Activated CD4-positive, alpha-beta T cell treated with anti-CD3 and anti-CD28 coated beads for 36 hours (primary cell): ENCODE measurements at places on chromosomes 1 and 21.

DNA sequence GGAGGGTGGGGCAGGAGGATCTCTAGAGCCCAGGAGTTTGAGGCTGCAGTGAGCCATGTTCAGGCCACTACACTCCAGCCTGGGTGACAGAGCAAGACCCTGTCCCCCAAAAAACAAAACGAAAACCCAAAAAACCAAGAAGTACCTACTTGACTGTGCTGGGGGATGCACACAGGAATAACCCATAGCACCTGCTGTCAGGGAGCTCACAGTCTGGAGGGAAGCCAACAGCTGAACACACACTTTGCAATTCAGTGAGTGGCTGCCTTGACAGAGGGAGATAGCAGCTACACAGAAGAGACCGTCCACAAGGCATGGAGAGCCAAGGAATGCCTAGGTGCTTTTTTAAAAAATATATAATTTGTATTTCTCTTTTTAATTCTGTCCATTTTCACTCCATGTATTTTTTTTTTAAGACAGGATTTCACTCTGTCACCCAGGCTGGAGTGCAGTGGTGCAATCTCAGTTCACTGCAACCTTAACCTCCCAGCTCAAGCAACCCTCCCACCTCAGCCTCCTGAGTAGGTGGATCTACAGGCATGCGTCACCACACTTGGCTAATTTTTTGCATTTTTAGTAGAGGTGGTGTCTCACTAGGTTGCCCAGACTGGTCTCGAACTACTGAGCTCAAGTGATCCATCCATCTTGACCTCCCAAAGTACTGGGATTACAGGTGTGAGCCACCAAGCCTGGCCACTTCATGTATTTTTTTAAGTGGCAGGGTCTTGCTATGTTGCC, 68.7 kb downstream of the NID1 start:
- H3K27ac ChIP-seq: no peak overlapping the region
- H3K36me3 ChIP-seq: no peaks in the 10 kb centered on the region
- no peak overlapping the region for H3K4me3 ChIP-seq
- no peak for DNase-seq
- peaks cover 43% of the 10 kb centered on the region for H3K4me1 ChIP-seq

DNA sequence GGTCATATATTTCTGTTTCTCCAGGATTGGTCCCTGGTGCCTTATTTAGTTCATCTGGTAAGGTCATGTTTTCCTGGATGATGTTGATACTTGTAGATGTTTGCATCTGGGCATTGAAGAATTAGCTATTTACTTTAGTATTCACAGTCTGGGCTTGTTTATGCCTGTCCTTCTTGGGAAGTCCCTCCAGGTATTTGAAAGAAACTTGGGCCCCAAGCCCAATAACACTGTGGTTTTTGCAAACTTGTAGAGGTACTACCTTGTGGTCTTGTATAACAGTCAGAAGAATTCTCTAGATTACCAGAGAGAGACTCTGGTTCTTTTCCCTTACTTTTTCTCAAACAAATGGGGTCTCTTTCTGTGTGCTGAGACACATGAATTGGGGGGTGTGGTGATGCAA, 251.4 kb upstream of the B3GALT2 start:
- DNase-seq: no peak
- no peaks in the 10 kb centered on the region for H3K27me3 ChIP-seq
- H3K4me3 ChIP-seq: no peak overlapping the region
- H3K36me3 ChIP-seq: peaks cover 6% of the 10 kb centered on the region
- H3K27ac ChIP-seq: no peak overlapping the region
- peaks cover 6% of the 10 kb centered on the region for H3K4me1 ChIP-seq

GRCh38 chr1:231938211-231938610, 311.6 kb downstream of the DISC1 start:
- H3K27ac ChIP-seq: no peak overlapping the region
- H3K4me1 ChIP-seq: no peaks in the 10 kb centered on the region
- H3K4me3 ChIP-seq: no peak overlapping the region
- H3K36me3 ChIP-seq: no peaks in the 10 kb centered on the region
- H3K27me3 ChIP-seq: no peaks in the 10 kb centered on the region
- DNase-seq: no peak

GRCh38 chr1:20992322-20993056, 184.2 kb downstream of the EIF4G3 start:
- DNase-seq: no peak
- peak overlapping the region; percentile 84 for H3K27ac ChIP-seq
- H3K27me3 ChIP-seq: no peaks in the 10 kb centered on the region

DNA sequence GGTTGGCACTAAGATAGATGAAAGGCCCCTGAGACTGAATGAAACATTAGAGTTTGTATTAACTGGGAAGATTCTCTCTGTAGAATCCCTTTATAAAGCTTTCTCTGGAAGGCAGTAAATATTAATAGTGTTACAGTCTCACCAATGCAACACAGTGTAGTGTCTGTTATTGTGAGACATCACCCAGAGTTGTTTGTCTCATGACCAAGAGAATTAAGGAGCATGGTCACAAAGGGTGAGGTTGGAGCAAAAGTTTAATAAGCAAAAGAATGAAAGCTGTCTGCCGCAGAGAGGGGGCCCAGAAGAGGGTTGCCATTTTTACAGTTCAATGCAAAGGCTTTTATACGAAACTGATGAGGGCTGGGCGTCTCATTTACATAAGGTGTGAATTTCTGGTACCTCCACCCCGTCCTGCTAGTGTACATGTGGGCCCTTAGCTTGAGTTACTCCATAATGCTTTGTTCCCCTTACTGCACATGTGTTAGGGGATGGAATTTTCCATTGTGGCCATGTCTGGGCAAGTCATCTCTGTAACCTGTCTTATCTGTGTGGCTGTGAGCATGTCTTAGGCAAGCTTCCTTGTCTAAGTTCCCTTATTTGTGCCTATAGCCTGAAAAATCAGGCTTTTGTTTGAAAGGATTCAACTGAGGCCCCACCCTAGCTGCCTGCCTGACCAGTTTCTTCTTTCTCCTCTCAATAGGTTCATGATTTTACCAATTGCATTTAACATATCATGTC, 184.1 kb downstream of the RASAL2 start:
- H3K36me3 ChIP-seq: no peaks in the 10 kb centered on the region
- DNase-seq: no peak
- no peak overlapping the region for H3K27ac ChIP-seq

DNA sequence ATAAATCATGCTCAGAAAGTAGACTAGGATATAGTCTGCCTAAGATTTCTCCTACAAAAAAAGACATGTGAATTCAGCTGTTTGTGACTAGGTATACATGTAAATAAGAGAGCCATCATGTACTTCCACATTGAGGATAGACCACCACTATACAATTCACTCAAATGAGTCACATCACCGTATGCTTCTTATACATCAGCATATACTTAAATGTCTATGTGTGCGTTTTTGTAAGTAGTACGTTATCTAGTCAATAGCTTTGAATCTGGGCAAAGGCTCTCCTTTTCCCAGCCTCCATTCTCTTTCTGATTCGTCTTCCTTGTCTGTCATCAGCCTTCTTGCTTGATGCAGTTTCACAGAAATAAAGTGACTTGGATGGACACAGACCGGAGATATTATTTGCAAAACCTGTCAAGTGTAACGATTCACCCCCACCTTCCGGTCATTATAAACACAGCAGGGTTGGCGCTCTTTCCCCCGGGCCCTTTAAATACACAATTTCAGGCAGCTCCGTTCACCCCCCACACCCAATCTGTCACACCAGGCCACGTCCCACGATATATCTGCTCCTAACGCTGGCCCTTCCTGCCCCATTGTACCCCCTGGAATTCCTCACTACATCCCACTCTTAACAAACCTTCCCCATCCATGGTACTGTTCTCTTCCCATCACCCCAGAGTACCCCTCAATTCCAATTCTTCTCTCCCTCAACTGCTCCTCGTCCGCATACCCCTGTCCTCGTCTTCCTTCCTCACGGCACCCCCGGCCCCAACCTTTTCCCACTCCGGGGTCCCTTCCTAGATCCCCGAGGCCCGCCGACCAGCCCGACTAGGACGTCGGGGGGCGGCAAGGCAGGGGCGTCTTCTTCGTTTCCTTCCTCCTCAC, 636 bp downstream of the VAMP4 start:
- H3K4me1 ChIP-seq: peaks cover 41% of the 10 kb centered on the region
- H3K27ac ChIP-seq: peak overlapping the region; percentile 99
- peaks cover 9% of the 10 kb centered on the region for H3K36me3 ChIP-seq
- H3K27me3 ChIP-seq: no peaks in the 10 kb centered on the region
- peak overlapping the region; percentile 92 for H3K4me3 ChIP-seq
- peak; percentile 71 for DNase-seq

- no peak for DNase-seq
- H3K27me3 ChIP-seq: no peaks in the 10 kb centered on the region
- H3K4me3 ChIP-seq: no peak overlapping the region
- no peaks in the 10 kb centered on the region for H3K4me1 ChIP-seq
- no peak overlapping the region for H3K27ac ChIP-seq
These were observed 60.4 kb downstream of the CNIH3 start for GRCh38 chr1:224676551-224676950.

GRCh38 chr1:116503546-116504307, 67.1 kb downstream of the CD58 start:
- H3K4me3 ChIP-seq: no peak overlapping the region
- H3K4me1 ChIP-seq: peaks cover 56% of the 10 kb centered on the region
- H3K27me3 ChIP-seq: no peaks in the 10 kb centered on the region
- peak overlapping the region; percentile 94 for H3K27ac ChIP-seq
- no peaks in the 10 kb centered on the region for H3K36me3 ChIP-seq

DNA sequence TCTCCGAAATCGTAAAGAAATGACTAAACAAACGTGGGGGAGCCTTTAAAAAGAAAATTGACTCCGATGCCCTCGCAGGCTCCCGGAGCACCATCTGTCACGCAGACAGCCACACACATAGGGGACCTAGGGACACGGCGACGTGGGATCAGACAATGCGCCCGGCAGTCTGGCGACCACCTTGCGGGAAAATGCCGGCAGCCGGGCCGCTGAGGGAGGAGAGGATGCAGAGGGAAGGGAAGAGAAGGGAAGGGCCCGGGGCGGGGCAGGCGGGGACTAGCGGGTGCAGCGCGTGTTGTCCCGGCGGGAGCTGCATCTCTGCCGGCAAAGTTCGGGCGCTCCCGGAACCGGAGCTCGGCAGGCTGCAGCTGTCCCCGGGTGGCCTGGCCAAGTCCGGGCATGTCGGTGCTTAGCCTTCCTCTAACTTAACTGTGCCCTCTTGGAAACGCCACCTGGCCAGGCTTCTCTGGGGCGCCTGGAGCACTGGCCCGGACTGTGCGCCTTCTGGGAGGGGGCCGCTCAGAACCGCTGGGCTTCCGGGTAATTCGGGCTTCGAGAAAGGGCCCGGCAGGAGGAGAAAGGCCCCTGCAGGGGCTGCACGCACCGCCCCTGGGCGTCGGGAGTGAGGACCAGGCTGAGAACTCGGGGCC, 1.8 kb downstream of the NHLH2 start:
- DNase-seq: peak; percentile 22
- H3K4me3 ChIP-seq: peak overlapping the region; percentile 64
- H3K27ac ChIP-seq: peak overlapping the region; percentile 31
- H3K4me1 ChIP-seq: peaks cover 5% of the 10 kb centered on the region
- H3K36me3 ChIP-seq: no peaks in the 10 kb centered on the region

DNA sequence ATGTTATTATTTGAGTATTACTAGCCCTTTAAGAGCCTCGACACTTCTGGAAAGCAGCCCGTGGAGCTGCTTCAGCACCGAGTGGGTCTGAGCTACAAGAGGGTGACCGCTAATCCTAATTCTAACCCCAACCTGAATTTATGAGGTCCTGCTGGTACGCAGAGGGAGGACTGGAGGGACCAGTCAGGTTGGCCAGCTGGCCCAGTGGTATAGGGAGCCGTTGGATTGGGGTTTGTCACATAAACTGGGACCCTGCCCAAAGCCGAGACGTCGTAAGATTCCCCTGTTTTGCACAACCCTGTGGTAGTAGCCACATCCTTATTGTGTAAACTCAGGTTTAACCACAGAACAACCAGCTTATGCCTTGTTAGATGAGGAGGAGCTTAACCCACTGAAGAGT, 60.8 kb upstream of the F3 start:
- H3K4me3 ChIP-seq: no peak overlapping the region
- H3K27me3 ChIP-seq: peaks cover 13% of the 10 kb centered on the region
- peaks cover 2% of the 10 kb centered on the region for H3K4me1 ChIP-seq
- H3K36me3 ChIP-seq: no peaks in the 10 kb centered on the region
- DNase-seq: no peak

GRCh38 chr1:180198196-180198595, 31.9 kb upstream of the LHX4 start:
- no peak overlapping the region for H3K27ac ChIP-seq
- peaks cover 2% of the 10 kb centered on the region for H3K36me3 ChIP-seq
- no peaks in the 10 kb centered on the region for H3K4me1 ChIP-seq
- no peak overlapping the region for H3K4me3 ChIP-seq
- no peak for DNase-seq

DNA sequence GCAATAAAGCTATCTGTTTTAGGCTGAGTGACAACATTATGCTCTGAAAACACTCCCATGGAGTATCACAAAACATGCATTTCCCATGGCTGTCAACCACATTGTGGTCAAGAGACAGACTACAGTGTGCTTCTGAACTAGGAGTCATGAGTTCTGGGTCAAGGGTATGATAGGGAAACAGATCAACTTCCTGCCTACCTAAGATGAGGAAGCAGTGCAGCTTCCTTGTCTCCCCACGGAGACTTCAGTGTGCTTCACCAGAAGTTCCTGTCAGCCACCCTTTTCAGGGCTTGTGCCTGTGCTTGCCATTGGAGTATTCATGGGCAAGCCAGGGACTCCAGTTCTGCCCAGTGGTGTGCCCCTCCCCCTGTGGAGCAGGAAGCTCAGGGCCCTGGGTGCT, 19.9 kb downstream of the LCE3E start:
- H3K36me3 ChIP-seq: no peaks in the 10 kb centered on the region
- DNase-seq: no peak
- no peak overlapping the region for H3K27ac ChIP-seq

DNA sequence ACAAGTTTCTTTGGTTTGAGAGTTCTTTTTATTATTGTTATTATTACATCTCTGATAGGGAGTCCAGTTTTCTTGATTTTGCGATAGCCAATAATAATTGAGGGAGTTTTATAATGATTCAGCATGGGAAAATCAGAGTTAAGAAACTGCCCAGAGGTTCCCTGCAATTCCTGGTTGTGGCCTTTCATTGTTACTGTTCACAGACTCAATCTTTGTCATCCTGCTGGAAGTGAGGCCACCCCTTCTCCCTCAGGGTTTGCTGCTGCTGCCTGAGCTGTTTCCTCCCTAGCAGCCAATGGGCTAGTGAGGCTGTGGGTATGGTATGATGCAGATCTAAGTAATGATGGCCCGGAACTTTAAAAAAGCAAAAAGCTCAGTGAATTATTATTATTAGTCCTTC, 50.2 kb upstream of the TACSTD2 start:
- H3K27ac ChIP-seq: no peak overlapping the region
- DNase-seq: no peak
- peaks cover 2% of the 10 kb centered on the region for H3K27me3 ChIP-seq
- no peak overlapping the region for H3K4me3 ChIP-seq
- H3K36me3 ChIP-seq: no peaks in the 10 kb centered on the region
- H3K4me1 ChIP-seq: no peaks in the 10 kb centered on the region

DNA sequence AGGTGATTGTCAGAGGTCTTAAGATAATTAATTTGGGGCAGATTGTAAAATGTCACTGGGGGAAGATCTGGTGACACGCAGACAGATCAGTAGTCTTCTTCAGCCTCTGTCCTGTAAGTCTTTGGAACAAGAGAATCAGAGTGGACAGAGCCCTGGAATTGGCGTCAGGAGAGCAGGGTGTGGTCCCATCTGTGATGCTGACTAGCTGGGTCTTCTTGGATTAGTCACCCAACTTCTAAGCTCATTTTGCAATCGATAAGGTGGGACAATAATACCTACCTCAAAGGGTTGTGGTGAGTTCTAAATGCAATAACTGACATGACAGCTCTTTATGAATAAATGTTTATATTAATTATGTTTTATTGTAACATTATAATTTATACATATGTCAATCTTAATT, 4.8 kb downstream of the FASLG start:
- peaks cover 63% of the 10 kb centered on the region for H3K36me3 ChIP-seq
- peaks cover 20% of the 10 kb centered on the region for H3K27me3 ChIP-seq
- H3K4me1 ChIP-seq: peaks cover 75% of the 10 kb centered on the region
- peak overlapping the region; percentile 78 for H3K4me3 ChIP-seq
- H3K27ac ChIP-seq: peak overlapping the region; percentile 57
